Mesenteric fat pad (tissue), 1 donor: ENCODE measurements at places on chromosomes 1 and 21.

- no peak for DNase-seq
Measured at GRCh38 chr1:227395426-227396028, 77.2 kb upstream of the CDC42BPA start.

DNA sequence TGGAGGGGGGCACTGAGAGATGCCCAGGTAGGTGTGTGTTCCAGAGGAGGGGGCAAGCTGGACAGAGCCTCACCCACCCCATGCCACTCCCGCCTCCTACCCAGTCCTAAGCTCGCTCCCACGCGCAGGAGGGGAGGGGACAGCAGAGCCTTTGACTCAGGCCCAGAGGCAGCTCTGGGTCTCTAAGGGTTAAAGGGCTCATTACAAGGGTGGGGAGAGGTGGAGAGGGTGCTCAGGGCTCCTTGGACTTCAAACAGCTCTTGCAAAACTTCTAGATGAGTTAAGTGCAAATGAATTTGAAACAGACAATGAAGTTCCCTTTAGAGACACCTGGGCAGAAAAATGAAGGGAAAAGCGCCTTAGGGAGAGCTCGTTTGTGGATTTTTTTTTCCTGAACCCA, 104.2 kb upstream of the CASZ1 start:
- no peak for DNase-seq

DNA sequence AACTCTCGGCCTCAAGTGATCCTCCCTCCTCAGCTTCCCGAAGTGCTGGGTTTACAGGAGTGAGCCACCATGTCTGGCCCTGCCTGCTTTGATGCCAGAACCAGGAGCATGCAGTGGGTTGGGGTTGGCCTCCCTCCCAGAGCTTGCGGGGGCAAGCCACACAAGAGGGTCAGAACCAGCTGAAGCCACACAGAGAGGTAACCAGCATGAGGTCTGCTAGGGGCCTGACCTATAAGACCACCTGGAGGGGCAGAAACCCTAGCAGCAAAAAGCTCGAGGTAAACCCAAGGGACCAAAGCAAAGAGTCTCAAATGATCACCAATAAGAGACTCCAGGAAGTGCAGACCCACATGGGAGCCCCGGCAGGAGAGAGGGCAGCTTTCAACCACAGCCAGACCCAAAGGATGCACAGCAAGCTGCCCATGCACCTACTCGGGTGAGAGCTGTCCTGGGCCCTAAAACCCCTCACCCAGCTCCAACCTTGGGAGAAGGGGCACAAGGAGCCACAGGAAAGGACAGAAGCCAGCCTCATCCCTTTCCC, 81.2 kb downstream of the TOMM20 start:
- no peak for DNase-seq

DNA sequence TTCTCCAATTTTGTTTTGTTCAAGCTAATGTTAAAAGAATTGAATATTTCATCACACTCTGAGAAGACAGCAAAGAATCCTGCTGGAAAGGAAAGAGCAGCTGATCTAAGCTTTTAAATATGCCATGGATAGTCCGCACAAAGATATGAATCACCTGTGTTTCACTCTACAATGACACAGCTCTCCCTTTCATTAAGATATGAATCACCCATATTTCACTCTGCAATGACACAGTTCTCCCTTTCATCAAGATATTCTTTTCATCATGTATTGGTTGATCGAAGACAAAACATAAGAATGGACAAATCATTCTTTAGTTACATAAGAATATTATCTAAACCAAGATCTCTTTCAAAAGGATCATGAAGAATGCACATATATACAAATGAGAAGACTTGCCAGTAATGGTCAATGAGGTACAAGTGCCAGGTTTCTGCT, 367.3 kb downstream of the SMYD3 start:
- no peak for DNase-seq
